ENCODE measurements at places on chromosomes 6 and 20.
A peak's percentile ranks its signal among the peaks of the same experiment; 100 is the strongest.

- H3K36me3 ChIP-seq, result peaks cover 47% of the 10 kb centered on the region
- no peak for ATAC-seq
- no peak within 1 kb of the TSS for H3K4me3 ChIP-seq
- H3K27ac ChIP-seq, result no peak within 1 kb of the TSS
Observed at GRCh38 chr6:31528821-31529328, at the start of gene MCCD1. Gene MCCD1, plus strand, starts transcription at chr6:31528962. Its CDS starts 53 bp downstream, at chr6:31529015.

DNA sequence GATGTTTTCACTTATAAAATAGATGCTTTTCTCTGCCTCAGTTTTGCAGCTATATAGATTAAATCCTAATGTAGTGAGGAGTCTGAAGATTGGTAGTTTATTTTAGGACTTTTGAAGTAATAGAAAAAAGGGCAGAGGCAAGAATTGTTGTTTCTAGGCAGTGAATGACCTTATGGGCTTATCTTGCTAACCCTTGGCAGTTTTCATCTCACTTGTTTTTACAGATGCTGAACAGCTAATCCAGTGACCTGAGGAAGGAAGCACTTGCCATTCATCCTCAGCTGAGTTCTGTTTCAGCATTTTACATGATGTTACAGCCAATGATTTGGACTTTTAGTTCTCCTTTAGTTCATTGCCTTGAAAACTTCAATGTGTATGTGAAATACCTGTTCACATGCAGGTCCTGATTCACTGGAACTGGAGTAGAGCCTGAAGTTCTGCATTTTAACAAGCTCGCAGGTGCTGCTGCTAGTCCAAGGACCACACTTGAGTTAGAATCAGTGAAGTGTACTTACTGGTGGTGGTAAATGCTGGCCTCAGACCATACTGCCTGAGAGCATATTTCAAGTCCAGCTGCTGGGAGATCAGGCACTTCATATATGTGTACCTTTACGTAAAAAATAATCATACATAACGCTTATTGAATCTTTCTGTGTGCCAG, 86.9 kb downstream of the TULP4 start:
- peaks cover 6% of the 10 kb centered on the region for H3K4me1 ChIP-seq
- H3K27me3 ChIP-seq, result no peaks in the 10 kb centered on the region
- H3K27ac ChIP-seq, result no peak overlapping the region
- no peak overlapping the region for H3K4me3 ChIP-seq

DNA sequence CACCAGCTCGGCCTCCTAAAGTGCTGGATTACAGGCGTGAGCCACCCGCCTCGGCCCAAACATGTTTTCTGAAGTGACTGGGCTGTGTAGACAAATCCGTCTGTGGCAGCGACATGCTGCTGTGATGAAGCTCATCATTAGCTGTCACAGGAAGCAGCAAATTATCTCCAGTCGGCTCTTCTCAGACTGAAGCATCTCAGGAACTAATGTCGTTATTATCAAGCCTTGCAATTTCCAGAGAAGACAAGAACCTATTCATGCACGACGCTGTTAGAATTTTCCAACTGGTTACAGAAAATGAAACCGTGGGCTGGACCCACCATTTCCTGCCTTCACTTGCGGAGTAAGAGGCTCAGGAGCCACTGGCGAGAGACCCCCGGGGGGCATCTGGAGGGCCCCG, 17.1 kb upstream of the NTSR1 start:
- H3K4me3 ChIP-seq, result no peak overlapping the region
- ATAC-seq, result no peak
- peaks cover 30% of the 10 kb centered on the region for H3K27me3 ChIP-seq
- no peak overlapping the region for H3K27ac ChIP-seq

DNA sequence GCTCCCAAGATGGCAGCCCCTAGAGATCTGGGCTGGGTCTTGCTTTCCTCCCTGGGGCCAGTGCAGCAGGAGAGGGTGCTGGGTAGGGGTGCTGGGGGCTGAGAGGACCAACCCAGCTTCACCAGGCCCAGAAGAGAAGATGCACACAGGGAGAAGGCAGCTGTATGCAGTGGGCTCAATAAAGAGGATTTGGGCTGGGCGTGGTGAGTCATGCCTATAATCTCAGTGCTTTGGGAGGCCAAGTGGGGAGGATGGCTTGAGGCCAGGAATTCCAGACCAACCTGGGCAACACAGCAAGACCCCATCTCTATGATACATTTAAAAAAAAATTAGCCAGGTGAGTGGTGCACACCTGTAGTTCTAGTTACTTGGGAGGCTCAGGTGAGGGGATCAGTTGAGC, 25.7 kb upstream of the EMILIN3 start:
- ATAC-seq, result no peak
- peaks cover 55% of the 10 kb centered on the region for H3K4me1 ChIP-seq
- H3K27me3 ChIP-seq, result no peaks in the 10 kb centered on the region

DNA sequence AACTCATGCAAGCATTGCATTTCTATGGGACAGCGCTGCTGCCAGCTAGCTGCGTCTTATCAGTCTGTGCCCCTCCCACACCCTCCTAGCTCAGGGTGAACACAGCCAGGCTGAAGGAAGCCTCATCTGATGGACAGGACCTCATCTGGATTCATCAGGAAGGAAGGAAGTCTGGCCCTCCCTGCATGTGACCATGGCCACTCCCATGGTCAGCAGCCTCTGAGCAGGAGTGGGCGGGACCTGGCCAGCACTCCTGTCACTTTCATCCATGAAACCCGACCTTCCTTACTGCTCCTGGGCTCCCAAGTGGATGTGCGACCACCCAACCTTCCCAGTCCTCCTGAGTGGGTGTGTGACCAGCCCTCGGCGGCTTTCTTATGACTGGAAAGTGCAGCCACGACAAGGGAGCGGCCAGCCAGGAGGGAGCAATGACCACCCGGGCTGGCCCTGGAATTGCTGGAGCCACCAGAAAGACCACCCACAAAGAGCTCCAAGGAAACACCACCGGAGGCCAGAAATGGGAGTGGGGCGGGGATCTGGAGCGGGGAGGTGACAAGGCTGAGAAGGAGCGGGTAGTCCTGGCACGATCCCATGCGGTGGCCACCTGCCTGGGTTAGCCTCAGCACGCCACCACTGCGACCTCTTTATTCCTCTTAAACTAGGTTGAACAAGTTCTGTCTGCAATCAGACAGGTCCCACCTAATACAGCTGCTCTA, 241.2 kb downstream of the TTLL2 start:
- ATAC-seq, result peak; percentile 73
- H3K4me1 ChIP-seq, result no peaks in the 10 kb centered on the region
- H3K27me3 ChIP-seq, result no peaks in the 10 kb centered on the region
- H3K4me3 ChIP-seq, result no peak overlapping the region
- no peaks in the 10 kb centered on the region for H3K36me3 ChIP-seq

DNA sequence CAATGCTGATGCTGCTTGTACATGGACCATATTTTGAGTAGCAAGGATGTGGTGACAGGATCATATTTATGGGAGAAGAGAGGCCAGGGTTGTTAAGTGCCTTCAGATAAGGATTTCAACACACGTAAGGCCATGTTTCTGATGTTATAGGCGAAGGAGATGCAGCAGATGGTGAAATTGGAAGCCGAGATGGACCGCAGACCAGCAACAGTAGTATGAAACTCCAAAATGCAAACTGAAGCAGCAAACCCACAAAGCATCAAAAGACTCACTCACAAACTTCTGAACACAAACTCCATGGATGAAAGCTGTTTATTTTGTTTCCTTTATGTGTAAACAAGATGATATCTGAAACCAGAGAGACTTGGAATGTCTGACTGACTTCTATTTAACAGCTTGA, 35.6 kb upstream of the LAMP5 start:
- no peak overlapping the region for H3K4me3 ChIP-seq
- H3K27me3 ChIP-seq, result no peaks in the 10 kb centered on the region
- no peaks in the 10 kb centered on the region for H3K4me1 ChIP-seq
- H3K36me3 ChIP-seq, result no peaks in the 10 kb centered on the region
- no peak overlapping the region for H3K27ac ChIP-seq

GRCh38 chr20:16575390-16576140, 2.3 kb upstream of the KIF16B start:
- no peak for ATAC-seq
- no peaks in the 10 kb centered on the region for H3K36me3 ChIP-seq
- H3K4me3 ChIP-seq, result peak overlapping the region; percentile 43
- H3K27ac ChIP-seq, result peak overlapping the region; percentile 4
- H3K4me1 ChIP-seq, result no peaks in the 10 kb centered on the region

- no peak overlapping the region for H3K27ac ChIP-seq
- H3K36me3 ChIP-seq, result no peaks in the 10 kb centered on the region
- no peaks in the 10 kb centered on the region for H3K4me1 ChIP-seq
- H3K4me3 ChIP-seq, result no peak overlapping the region
- no peaks in the 10 kb centered on the region for H3K27me3 ChIP-seq
Observed at GRCh38 chr6:41966961-41967311, 25.3 kb upstream of the CCND3 start.

DNA sequence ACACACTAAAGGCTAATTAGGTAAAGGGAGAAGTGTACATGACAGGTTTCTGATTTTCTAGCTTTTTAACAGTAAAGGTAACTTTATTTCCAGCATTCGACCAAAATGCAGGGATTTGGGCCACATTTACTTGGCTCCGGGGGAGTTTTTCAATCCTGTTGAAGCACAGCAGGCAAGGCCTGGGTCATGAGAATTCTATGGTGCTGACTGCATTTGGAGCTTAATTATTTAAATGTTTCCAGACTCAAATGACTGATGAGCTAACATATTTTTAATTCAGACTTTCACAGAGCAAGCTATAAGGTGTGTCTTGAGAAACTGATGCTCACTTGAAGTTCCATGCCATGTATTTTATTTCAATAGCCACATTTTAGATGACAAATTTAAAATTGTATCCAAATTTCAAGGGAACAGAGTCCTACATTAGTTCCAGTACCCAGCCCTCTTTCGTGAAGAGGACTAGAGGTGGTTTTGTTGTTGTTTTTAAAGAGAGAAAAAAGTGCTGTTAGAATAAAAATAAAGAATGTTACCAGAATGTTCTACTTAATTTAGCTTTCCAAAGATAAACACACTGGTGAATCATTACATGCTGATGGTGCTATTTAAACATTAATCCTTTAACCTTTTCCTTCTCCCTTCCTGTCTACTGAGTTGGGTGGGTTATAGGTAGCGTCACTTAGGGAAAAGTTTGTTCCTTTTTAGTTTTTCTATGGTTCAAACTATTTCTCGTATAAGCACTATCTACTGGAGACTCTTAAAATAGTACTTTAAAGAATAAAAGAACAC, 82.3 kb upstream of the PHACTR2 start:
- no peaks in the 10 kb centered on the region for H3K36me3 ChIP-seq
- H3K27me3 ChIP-seq, result no peaks in the 10 kb centered on the region
- ATAC-seq, result no peak

GRCh38 chr6:3825851-3826581, 23.2 kb upstream of the FAM50B start:
- H3K36me3 ChIP-seq, result no peaks in the 10 kb centered on the region
- H3K4me3 ChIP-seq, result peak overlapping the region; percentile 33
- H3K27ac ChIP-seq, result peak overlapping the region; percentile 98
- no peaks in the 10 kb centered on the region for H3K27me3 ChIP-seq
- peak; percentile 96 for ATAC-seq

GRCh38 chr6:35185302-35185681, 28.5 kb upstream of the SCUBE3 start:
- H3K27ac ChIP-seq, result no peak overlapping the region
- no peaks in the 10 kb centered on the region for H3K36me3 ChIP-seq
- no peak for ATAC-seq
- no peaks in the 10 kb centered on the region for H3K4me1 ChIP-seq
- H3K4me3 ChIP-seq, result no peak overlapping the region
- no peaks in the 10 kb centered on the region for H3K27me3 ChIP-seq

DNA sequence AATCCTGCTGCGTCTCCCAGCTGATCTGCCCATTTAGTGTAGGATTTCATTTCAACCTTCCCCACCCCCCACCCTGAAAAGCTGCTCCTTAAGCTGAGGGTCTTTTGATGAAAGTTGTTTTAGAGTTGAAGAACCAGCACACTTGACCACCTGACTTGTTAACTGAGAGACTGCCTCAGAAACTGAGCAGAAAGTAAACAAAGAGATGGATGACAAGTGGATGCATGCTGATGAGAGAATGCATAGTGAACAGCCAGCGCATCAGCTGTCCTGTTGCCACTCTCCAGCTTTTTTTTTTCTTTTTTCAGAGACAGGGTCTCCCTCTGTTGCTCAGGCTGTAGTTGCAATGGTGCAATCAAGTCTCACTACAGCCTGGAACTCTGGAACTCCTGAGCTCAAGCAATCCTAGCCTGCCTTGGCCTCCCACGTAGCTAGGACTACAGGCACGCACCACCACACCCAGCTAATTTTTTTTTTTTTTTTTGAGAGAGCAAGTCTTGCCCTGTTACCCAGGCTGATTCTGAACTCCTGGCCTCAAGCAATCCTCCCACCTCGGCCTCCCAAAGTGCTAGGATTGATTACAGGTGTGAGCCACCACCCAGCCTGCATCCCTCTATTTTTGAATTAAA, 9.5 kb downstream of the RPL10A start:
- ATAC-seq, result no peak
- no peaks in the 10 kb centered on the region for H3K4me1 ChIP-seq
- peaks cover 92% of the 10 kb centered on the region for H3K36me3 ChIP-seq
- H3K27ac ChIP-seq, result peak overlapping the region; percentile 29
- H3K4me3 ChIP-seq, result no peak overlapping the region

DNA sequence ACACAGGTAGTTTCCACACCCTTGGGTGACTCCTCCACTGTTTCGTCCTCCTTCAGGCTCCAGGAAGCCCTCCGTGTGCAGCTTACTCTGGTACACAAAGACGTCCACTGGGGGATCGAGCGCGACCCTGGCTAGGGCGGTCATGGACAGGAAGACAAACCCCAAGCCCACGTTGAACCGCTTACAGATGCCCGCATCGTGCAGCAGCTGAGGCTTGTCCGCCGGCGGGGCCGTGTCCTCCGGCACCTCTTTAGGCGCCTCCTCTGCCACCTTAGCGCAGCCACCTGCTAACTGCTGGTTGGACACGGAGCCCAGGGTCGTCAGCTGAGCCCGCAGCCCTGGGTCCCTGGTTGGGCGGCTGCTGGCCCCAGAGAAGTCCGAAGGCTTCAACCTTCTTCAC, 309.0 kb upstream of the BTBD3 start:
- no peak for ATAC-seq
- no peak overlapping the region for H3K27ac ChIP-seq
- no peaks in the 10 kb centered on the region for H3K27me3 ChIP-seq
- H3K4me1 ChIP-seq, result no peaks in the 10 kb centered on the region
- no peaks in the 10 kb centered on the region for H3K36me3 ChIP-seq

- H3K27me3 ChIP-seq, result no peaks in the 10 kb centered on the region
- no peaks in the 10 kb centered on the region for H3K4me1 ChIP-seq
- H3K27ac ChIP-seq, result no peak overlapping the region
- H3K4me3 ChIP-seq, result no peak overlapping the region
- no peaks in the 10 kb centered on the region for H3K36me3 ChIP-seq
- ATAC-seq, result no peak
Observed at GRCh38 chr6:30696432-30696831, 5.6 kb upstream of the NRM start.

- no peaks in the 10 kb centered on the region for H3K36me3 ChIP-seq
- H3K4me1 ChIP-seq, result peaks cover 76% of the 10 kb centered on the region
- no peak overlapping the region for H3K4me3 ChIP-seq
- H3K27ac ChIP-seq, result peak overlapping the region; percentile 49
- H3K27me3 ChIP-seq, result no peaks in the 10 kb centered on the region
- ATAC-seq, result peak; percentile 59
Observed at GRCh38 chr6:16725145-16725864, 36.0 kb downstream of the ATXN1 start.

GRCh38 chr6:23003671-23004467, 434.5 kb downstream of the HDGFL1 start:
- H3K4me1 ChIP-seq, result no peaks in the 10 kb centered on the region
- no peak overlapping the region for H3K4me3 ChIP-seq
- H3K27me3 ChIP-seq, result no peaks in the 10 kb centered on the region
- peak; percentile 50 for ATAC-seq
